ENCODE measurements at places on chromosomes 3 and 15.

- DNase-seq, result no peak
Observed at GRCh38 chr15:101244889-101245668, 6.8 kb downstream of the CHSY1 start.

DNA sequence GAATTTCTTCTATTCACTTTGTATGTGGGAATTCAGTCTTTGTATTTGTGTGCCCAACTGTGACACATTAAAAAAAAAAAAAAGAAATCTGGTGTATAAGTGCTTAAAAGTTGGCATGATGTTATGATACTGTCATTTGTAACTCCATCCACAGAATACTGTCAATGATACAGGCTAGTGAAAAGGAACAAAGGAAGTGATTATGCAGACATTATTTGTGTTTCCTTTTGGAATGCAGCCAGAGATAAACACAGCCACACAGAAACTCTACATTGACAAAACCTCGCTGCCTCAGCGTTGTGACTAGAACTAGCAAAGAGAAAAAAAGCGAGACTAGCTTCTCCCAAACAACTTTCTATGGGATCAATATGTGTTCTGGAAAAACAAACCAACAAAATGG, 519.2 kb upstream of the AGTR1 start:
- no peak for DNase-seq

DNA sequence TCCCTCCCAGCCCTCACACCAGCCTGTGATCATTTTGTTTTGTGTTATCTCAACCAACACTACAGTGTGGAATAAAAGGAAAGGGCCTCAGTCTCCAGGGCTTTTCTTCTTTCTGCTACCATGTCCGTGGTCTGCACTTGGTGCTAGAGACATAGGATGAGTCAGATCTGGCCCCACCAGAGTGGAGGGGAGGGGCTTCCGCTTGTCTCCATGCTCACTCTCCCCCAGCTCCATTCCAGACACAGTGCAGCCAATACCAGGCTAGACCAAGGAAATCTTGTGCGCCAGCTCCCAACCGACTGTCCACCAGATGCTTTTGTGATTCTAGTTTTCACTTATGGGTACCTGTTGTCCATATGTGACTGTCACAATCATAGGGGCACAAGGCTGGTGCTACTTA, 51.9 kb upstream of the TMEM115 start:
- DNase-seq, result no peak

GRCh38 chr3:89217148-89217685, 109.8 kb downstream of the EPHA3 start:
- no peak for DNase-seq

DNA sequence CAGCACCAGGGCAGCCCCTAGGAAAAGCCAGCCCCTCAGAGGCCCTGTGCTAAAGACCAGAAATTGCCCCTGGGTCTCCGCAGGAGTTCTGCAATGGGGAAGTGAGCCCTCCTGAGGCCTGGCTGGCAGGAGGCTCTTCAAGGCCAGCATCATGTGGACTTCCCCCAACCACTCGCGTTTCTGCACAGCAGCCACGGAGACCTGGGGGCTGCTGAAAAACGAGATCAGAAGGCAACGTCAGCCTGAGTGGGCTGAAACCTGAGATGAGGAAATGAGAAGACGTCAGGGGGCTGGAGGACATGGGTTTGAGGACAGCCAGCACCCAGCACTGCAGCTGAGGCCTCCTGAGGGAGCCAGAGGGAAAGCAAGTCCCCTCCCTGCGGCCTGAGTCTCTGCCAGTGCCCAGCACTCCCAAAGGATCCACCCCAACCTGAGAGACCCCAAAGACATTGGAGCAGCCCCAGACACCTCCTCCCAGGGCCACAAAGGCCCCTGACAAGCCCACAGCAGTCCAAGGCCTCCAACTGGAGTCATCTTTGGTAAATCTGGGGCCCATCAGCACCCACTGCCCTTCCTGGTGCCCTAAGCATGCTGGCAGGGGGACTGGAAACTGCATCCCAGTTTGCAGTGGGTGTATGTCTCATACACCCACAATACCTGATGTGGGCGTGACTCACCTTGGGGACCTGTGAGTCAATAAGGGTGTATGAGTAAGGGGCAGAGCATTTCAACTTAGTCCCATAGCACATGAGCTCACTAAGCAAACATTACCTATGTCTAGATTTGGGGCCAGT, 29.2 kb upstream of the CYP11A1 start:
- peak; percentile 96 for DNase-seq

GRCh38 chr3:128568602-128569490, 75.8 kb upstream of the GATA2 start:
- no peak for DNase-seq

DNA sequence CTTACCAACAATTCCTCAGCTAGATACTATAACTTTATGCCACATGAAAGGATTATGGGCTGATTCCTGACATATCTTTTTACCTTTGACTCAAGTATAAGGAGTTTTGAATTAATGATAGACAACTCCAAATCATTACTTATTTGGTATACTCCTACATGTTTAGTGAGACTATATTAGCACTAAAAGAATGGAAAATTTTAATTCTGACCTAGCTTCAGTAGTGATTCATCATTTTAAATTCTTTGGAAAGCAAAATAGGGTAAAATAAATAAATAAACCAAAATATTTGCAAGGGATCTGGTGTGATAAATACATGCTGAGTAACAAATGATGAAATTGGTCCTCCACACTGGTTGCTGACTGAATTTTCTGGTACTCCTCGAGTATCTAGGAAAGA, 42.3 kb upstream of the VGLL3 start:
- DNase-seq, result no peak

GRCh38 chr3:110063178-110063577, 725.8 kb upstream of the DPPA4 start:
- no peak for DNase-seq

GRCh38 chr3:182330646-182331045, 462.7 kb upstream of the ATP11B start:
- DNase-seq, result no peak

DNA sequence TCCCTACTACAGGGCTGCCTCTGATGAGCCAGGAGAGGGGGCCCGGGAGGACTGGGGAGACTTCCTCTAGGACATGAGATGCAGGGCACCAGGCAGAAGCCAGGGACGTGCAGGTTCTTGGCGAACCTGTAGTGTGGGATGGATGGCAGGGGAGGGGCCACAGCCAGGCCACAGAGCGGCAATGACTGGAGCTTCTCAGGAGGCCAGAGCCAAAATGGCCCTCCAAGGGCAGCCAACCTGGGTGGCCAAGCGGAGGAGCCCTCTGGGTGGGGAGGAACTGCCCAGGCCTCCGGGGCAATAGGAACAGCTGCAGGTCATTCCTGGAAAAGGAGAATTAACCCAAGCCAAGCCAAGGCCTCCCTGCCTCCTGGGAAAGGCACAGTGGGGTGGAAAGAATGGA, 224.5 kb downstream of the XXYLT1 start:
- no peak for DNase-seq

Measured in RWPE1 (cell line).